ENCODE measurements at places on chromosomes 12 and 14.

DNA sequence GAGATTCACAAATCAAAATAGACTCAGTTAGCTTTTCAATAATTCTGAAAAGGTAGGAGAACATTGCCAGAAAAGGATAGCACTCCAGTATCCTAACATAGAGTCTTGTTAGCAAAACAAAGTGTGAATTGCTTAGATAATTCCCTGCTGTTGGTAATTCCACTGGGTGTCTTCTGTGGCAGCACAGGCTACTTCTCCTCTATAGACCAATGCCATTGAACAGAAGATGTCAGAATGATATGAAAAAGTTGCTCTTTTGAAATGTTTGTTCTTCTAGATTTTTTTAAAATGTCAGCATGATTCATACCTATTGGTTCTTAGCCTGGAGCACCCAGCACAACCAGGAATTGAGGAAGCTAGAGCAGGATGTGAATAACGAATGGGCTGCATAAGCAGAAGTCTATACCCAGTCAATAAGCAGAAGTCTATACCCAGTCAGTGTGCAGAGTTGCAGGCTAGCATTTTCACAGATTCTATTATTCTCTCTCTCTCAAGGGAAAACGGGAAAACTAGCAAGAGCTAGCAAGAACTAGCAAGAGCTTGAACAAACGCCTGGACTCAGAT lies 112.8 kb downstream of the SYT1 start:
- no peak for DNase-seq

DNA sequence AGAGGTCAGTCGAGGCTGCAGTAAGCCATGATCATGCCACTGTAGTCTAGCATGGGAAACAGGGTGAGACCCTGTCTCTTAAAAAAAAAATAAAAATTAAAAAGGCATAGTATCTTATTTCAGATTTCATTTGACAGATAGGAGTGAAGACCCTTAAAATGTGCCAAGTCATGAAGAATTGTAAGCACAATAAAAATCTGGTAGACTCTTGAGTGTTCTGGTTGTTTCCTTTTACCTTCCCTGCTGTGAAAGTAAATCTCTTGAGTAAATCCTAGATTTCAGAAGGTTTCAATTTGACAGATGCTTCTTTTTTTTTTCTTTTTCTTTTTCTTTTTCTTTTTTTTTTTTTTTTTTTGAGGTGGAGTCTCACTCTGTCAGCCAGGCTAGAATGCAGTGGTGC lies 109.0 kb downstream of the ESR2 start:
- no peak for DNase-seq

GRCh38 chr12:24719293-24719721 lies 229.6 kb downstream of the BCAT1 start:
- no peak for DNase-seq

DNA sequence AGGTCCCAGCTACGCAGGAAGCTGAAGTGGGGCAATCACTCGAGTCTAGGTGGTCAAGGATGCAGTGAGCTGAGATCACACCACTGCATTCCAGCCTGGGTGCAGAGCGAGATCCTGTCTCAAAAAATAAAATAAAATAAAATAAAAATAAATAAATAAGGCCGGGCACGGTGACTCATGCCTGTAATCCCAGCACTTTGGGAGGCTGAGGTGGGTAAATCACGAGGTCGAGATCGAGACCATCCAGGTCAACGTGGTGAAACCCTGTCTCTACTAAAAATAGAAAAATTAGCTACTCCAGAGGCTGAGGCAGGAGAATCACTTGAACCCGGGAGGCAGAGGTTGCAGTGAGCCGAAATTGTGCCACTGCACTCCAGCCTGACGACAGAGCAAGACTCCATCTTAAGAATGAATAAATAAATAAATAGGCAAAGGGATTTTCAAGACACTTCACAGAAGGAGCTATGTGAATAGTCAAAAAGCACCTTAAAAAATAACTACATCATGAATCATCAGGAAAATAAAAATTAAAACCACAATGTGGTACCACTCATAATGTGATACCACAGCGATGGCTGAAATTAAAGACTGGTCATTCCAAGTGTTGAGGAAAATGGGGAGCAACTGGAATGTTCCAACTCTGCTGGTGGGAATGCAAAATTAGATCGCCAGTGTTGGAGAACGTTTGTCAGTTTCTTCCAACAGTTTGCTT lies 92.9 kb upstream of the TBX3 start:
- DNase-seq, result no peak

DNA sequence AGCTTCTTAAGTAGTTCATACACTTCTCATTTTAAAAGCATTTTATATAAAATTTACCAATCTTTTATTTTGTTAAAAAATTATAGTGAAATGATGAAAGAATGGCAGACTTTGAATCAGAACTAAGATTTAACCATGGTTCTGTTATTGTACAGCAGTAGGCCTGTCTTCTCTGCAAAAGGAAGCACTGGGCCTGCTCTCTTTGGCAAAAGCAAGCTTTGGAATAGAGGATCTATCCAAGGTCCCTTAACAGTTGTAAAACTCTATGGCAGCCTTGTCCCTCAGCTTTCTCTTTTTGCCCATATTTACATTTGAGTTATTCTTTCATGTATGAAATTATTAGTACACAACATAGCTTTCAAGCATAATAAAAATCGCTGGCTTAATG lies 82.8 kb downstream of the PLEKHG7 start:
- DNase-seq, result no peak

DNA sequence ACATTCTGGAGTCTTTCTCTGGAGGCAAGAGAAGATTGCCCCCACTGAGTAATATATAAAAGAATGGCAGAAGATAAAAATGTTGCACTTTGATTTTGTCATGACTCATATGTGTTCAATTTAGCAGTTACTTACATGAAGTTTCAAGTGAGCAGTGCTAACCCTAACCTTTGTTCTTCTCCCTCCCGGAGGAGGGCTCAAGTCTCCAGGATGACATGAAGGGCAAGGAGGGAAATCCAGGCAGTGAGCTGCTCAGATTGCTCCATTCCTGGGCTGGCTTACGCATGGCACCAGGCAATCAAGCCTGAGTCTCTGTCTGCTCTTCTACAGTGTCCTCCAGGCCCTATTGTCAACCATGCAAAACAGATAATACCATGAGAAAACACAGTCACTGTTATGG lies 322.3 kb downstream of the DUSP6 start:
- DNase-seq, result no peak

GRCh38 chr12:45613855-45614254 lies 115.7 kb upstream of the ARID2 start:
- no peak for DNase-seq

DNA sequence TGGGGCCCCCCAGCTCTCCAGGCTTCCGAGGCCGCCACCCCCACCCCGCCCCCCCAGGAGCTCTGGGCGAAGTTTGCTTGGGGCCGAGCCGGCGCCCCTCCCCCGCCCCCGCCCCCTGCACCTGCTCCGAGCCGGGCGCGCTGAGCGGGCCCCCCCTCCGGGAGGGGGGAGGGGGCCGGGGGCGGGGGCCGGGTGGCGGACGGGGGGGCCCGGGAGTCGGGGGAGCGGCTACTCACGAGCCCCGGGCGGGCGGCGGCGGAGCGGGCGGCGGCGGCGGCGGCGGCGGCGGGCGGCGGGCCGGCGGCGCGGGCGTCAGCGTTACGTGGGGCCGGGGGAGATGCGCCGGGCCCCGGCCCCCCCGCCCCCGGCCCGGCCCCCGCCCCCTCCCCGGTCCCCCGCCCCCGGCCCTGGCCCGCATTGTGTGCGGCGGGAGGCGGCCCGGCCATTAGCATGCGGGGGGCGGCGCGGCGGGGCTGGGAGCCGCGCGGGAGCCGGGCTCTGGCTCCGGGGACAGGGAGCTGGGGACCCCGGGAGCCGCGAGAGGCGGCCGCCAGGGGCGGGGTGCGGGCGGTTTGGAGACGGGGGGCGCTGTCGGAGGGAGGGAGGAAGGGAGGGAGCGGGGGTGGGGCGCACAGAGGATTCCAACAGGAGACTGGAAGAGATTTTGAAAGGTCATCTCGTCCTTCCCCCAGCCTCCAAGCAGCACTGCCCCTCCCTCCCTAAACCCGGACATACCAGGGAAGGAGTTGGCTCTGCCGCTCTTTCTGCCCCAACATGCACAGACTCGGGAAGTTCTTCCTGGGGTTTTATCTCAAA lies at the start of gene ZNF219:
Gene ZNF219, minus strand, starts transcription at position 580 of the 816 bp plus-strand sequence. CDS start 5,064 bp downstream, outside the sequence.
- DNase-seq, result peak; percentile 14

GRCh38 chr12:53624956-53625355 lies 1.2 kb downstream of the ATF7 start:
- no peak for DNase-seq

DNA sequence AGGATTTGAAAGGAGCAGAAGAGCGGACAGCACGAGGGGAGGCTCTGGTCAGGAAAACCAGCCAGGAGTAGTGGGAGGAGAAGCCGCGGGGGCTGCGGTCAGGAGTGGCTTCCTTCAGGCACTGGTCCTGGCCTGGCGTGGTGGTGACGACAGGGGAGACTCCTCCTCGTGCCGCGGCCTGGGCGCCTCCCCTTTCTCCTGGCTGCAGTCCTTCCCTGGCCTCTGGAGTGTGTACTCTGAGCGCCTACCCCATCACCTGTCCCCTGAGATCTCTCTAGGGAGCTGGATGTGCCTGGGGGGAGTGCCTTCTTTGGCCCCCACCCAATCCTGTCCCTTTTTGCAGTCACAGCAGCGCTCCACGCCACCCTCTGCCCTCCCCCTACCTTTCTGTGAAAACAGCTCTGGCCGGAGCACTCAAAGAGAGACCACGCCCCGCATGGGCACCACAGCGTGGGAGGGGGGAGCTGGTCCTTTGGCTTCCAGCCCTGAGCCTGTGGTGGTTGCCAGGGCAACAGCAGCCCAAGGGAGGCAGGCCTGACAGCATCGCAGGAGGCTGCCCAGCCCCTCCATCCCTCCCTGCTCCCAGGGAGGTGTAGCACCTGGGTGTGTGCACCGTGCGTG lies 125.9 kb downstream of the CALM1 start:
- no peak for DNase-seq

GRCh38 chr12:30859226-30859625 lies 67.3 kb upstream of the TSPAN11 start:
- DNase-seq, result no peak

DNA sequence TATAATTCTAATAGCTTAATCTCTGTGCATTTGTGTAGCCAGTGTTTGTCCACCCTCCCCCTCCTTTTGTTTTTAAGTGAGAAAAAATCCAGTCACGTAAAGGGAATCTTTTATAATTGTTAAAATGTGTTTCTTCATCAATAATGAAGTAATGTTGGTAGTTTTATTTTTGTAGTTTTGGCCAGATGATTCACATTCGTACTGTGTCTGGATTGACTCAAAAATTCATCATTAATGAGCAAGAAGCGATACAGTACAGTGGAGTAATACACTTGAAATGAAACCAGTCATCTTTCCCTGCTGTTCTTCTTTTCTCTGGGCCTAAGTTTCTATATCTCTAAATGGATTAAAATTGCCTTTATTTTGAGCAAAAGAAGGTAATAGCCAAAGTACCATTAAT lies 86.5 kb downstream of the SRGAP1 start:
- no peak for DNase-seq

DNA sequence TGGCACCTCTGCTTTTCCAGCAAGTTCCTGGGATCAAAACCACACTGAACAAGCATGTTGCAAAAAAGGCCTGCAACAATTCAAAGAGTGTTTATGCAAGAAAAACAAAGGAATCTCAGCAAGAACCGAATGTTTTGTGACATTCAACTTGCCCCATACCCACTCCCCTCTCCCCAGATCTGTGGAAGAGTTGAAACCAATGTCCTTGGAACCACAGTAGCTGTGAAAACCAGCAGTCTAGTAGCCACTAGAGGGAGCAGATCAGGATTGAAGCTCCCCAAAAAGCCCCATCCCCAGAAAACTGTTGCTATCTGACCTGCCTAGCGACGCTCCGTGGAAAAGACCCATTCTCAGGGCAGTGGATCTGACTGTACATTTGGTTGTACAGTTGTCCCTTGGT lies 27.1 kb downstream of the PRKAB1 start:
- no peak for DNase-seq

DNA sequence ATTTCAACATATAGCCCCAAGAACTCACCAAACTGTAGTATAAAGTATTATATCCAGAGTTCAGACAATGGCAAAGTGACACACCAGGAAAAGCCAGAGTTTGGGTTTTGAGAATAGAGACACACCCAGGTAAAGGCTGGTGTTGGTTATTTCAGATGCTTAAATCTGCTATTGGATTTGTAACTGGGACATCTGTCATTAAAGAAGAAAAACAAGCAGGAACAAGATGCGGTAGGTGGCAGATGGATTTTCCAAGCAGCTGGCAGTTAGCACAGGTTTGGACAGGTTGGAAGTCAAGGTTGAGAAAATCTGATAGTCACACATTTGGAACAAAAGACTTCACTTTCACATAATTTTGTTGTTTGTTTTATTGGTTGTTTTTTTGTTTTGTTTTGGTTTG lies 14.4 kb upstream of the CDK17 start:
- no peak for DNase-seq

GRCh38 chr14:96574171-96574632 lies 72.0 kb downstream of the PAPOLA start:
- DNase-seq, result no peak

DNA sequence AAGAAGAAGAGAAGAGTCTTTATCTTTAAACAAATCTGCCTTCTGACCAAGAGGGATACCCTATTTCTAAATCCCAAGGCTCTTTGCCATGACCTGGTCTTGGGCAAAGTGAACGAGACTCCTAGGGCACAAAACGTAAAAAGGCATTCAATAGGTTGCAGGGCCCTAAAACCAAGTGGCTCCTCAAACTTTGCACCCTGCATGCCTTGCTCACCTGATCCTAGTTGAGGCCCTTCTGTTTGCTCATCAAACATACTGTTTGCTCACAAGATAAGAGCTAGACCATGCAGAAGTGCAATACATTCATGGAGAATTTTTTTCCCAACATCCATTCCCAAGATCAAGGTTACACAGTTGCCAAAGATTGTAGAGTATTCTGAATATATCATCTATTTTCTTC lies 7.9 kb upstream of the PRH1 start:
- no peak for DNase-seq

GRCh38 chr12:89075880-89076540 lies 276.3 kb downstream of the DUSP6 start:
- DNase-seq, result no peak

- DNase-seq, result no peak
Measured at GRCh38 chr14:103109535-103110441, 13.5 kb upstream of the TNFAIP2 start.

GRCh38 chr12:50666023-50666422 lies 97.9 kb upstream of the ATF1 start:
- DNase-seq, result no peak

DNA sequence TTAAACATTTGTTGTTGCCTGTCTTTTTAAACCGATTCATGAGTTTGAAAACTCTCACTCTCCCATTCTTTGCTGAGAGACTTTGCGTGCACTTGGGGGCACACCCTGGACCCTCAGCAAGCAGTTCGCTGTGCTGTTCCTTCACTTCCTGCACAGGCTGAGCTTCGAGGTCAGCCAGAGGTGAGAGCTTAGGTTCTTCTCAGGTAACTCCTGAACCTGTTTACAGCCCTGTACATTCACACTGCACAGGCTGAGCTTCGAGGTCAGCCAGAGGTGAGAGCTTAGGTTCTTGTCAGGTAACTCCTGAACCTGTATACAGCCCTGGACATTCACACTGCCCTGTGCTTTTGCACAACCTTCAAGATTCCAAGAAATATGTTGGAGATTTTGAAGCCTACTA lies 9.8 kb upstream of the CLECL1 start:
- no peak for DNase-seq
